Activated T-cell treated with anti-CD3 and anti-CD28 coated beads, Interleukin-2, amount 50 U/mL, for 48 hours (primary cell): ENCODE measurements at places on chromosomes 5 and 9.

GRCh38 chr5:122369253-122369815 lies 57.3 kb downstream of the SNCAIP start:
- no peak for DNase-seq

DNA sequence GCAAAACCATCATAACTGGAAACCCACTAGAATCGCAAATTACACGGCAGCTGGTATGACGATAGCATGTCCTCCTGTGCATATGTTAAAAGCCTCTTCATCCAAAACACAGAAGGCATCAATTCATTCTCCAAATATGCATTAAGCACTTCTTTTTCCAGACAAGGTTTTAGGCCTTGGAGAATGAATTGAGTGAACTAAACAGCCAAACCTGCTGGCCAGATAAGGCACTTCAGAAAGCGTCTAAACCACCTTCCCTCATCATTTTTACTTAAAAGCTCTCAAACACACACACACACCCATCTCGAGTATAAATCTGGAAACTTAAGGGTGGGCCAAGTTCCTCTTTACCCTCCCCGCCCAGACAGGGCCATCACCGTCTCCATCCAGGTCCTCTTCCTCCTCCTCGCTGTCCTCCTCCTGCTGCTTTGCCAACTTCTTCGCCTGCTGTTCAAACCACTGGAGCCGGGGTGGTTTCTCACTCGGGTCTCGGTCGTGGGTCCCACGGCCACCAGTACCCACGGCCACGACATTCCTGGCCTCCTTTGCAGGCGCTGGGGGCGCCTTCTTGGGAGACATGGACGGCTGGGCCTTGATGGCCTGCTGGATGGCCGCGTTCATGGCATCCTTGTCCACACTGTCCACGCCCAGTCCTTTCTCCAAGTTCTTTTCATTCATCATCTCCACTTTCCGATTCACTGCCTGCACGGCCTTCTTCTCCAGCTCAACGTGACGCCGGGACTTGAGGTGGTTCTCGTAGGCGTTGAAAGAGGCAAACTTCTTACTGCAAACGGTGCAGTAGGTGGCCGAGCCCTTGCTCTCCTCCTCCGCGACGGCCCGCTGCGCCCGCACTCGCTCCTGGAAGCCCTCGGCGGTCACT lies 696 bp downstream of the ZNF622 start:
- DNase-seq, result no peak

DNA sequence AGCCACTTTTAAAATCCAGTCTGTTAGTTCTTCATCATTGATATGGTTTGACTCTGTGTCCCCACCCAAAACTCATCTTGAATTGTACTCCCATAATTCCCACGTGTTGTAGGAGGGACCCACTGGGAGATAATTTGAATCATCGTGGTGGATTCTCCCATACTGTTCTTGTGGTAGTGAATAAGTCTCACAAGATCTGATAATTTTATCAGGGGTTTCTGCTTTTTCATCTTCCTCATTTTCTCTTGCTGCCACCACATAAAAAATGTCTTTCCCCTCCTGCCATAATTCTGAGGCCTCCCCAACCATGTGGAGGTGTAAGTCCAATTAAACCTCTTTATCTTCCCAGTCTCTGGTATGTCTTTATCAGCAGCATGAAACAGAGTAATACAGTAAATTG lies 26.9 kb upstream of the SH3TC2 start:
- no peak for DNase-seq

GRCh38 chr5:153753645-153754432 lies 263.4 kb downstream of the GRIA1 start:
- DNase-seq, result no peak

DNA sequence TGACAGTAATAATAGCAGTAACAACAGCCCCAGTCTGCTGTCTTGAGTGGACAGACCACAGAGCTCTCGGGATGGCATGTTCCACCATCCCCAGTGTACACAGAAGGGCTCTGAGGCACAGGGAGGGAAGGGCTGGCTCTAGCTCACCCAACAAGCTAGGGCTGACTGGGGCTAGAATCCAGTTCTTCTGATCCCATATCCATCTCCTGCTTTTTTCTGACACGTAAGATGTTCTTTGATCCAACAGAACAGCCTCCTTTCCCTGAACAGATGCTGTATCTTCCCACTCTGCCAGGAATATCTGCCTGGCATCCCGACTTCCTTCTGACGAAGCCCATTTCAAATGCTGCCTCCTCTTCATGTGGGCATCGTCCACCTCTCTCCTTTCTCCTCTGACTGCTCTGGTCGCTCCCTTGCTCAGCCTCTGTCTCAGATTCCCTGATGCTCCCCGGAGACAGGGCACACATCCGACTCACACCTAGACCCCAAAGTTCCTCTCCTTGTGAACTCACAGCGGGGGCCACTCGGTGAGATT lies 43.6 kb upstream of the CLK4 start:
- DNase-seq, result no peak

DNA sequence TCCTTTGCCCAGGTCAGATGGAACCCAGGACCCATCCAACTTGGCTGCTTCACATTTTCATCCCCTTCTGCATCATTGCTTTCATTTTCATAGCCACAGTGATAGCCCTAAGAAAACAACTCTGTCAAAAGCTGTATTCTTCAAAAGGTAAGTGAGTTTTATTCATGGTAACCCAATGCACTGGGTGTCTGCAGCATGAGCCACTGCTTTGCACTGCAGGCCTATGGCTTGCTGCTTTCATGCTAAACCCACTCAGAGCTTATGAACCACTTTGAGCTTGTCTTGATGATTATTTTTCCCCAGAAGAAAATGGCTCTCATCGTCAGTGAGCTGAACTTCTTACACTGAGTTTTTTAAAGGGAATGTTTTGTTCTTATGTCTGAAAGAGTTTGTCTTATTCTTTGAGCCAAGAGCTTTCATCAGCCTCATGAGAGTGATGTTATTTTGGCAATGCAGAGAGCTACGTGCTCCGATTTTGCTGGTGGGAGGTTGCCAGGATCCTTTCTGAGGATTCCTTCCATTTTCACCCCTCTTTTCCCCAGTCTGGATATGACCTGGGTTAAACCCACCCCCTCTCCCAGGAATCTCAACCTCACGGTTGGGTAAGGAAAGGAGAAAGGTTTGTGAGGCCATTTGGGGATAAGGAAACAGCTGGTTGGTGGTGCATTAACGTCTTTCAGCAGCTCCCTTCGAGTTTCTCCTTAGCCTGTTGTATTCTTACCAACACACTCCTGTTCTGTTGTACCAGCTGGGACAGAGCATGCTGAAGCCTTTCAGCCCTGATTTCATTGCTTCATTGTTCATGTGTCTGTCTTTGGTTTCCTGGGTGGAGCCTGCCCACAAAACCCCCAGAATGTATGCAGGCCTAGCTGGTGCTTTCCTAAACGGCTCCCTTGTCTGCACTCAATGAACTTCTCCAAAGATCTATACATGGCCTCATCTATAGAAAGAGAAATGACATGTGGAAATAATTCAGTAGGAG lies 47.6 kb downstream of the PDCD1LG2 start:
- DNase-seq, result peak; percentile 42

- peak; percentile 45 for DNase-seq
These were observed 76.3 kb upstream of the PCA3 start for GRCh38 chr9:76687861-76688391.

DNA sequence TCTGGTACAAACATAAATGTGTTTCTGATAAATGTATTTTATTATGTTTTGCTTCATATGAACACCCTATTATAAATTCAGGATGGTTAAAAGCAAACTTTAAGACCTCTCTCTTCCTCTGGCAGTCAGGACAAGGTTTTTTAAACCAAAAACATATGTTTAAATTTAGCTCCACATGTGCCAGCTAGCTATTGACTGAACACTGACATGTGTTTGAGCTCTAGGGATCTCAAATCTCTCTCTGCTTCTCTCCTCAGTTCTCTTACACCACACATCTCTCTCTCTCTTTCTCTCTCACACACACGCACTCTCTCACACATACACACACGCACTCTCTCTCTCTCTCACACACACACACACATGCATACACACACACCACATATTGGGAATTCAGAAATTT lies 150.1 kb upstream of the RFX3 start:
- DNase-seq, result no peak

- no peak for DNase-seq
These were observed 179.7 kb upstream of the ADAMTSL1 start for GRCh38 chr9:18294229-18294628.

DNA sequence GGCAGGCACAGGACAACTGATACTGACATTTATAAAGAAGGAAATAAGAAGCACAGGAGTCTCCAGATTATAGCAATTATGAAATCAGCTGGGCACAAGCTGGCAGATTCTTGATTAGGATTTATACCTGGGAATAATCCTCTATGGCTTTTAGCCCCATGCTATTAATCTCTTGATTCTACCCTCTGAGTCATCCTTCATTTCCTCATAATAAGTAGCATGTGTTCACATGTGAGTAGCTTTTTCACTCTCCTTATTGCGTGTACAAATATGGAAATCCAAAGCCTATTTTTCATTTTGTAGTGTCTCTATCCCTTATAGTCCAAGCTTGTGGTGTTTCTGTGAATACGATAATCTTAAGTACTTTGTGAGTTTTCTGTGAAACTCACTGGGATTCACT lies 185.0 kb upstream of the PRLR start:
- no peak for DNase-seq

GRCh38 chr9:129617167-129617566 lies 3.7 kb downstream of the C9orf50 start:
- no peak for DNase-seq

GRCh38 chr5:15734058-15734457 lies 234.1 kb downstream of the FBXL7 start:
- no peak for DNase-seq

DNA sequence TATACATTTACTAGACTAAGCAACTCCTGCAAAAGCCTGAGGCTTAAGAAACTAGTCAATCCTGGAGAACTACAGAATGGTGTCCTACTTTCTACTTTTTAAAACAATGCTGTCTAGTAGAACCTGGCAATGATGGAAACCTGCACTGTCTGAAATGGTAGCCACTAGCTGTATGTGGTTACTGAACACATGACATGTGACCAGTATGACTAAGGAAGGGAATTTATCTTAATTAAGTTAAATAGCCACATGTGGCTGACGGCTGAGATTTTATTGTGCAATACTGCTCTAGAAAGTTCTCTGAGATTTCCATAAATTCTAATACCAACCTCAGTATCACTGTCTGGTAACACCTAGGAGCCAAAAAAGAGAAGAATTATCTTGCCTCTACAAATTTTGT lies 44.9 kb upstream of the RAPGEF6 start:
- DNase-seq, result no peak

- DNase-seq, result no peak
These were observed 49.9 kb downstream of the LRRTM2 start for GRCh38 chr5:138824924-138825863.

GRCh38 chr9:127919253-127919815 lies 2.5 kb upstream of the ST6GALNAC4 start:
- peak; percentile 53 for DNase-seq

DNA sequence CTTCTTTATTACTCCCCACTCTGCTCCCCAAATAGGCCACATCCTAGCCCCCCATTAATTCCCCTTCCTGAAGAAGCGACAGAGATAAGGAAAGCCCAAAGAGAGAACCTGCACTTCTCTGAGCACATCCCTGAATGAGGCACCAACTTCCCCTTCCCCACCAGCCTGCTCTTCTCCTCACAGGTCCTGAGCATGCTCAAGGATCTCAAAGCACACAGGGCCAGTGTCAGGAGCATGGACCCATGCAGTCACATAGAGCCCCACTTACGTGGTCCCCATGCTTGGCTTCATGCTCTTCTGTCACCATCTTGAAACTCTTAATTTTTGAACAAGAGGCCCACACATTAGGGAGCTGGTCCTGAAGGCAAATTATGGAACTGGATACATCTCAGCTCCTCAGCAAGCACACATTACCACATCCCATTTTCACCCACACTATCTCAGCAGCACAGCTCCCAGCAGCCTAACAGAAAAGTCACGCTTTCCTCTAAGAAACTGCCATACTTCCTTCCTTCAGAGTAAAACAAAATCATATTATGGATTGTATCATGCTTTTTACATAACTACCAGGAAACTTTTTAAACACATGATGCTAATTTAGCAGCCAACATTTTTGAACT lies 99.8 kb downstream of the NFIB start:
- no peak for DNase-seq

DNA sequence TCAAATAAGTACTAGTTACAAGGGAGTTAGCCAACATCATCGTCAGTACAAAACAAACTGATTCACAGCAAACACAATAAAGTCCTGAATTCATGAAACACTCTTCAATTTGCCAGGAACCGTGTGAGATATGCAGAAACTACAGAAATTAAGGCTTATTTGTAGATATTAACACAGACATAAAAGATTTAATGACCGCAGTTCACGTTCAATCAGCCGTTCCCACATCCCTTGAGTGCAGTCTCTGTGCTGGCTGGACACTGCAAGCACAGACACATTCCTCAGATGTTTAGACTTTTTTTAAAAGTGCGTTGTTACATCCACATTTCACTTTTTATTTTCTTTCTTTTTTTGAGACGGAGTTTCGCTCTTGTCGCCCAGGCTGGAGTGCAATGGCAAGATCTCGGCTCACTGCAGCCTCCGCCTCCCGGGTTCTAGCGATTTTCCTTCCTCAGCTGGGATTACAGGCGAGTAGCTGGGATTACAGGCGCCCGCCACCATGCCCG lies 566 bp upstream of the CEP78 start:
- DNase-seq, result no peak

- DNase-seq, result peak; percentile 14
These were observed 2.6 kb downstream of the OLFML2A start for GRCh38 chr9:124779368-124780059.

GRCh38 chr5:132458226-132458560 lies 32.4 kb downstream of the IRF1 start:
- DNase-seq, result no peak

DNA sequence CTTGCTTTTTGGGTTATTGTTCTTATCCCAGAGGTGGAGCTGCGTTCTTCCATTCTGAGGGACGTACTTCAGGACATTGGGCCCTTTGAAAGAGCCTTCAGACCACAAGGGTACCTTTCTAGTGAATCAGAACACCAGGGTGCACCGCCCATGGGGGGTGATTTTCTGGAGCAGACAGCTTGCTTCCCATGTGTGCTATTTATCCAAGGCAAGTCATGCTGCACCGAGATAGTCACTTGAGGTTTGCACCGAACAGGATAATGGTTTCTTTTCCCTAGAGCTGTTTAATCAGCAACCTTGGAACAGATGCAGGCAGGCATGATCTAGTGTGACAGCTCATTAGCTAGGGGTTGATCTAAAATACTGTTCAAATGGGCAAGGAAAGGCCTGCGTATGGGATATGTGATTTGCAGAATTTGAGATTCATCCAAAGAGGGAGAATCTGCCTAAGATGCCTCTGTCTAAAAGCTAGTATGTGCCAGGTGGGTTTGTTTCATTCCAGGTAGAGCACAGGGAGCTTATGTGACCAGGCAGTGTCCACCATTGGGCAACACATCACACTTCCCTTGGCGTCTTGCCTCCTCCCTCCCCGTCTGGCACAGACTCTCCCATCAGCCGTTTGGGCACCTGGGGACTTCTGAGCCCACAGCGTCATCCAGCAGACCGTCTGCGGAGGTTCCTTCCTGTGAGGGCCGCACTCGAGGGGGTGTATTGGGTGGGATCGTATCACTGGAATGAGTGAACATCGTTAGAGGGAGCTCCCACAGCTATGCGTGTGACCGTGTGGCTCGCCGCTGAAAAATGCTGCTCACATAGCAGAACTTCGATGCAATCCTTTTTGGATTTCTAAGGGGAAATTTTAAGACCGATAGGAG lies 23.0 kb downstream of the ABL1 start:
- DNase-seq, result no peak
